Fibroblast of skin of left biceps (primary cell): ENCODE measurements at places on chromosomes 3 and 15.
A peak's percentile ranks its signal among the peaks of the same experiment; 100 is the strongest.

DNA sequence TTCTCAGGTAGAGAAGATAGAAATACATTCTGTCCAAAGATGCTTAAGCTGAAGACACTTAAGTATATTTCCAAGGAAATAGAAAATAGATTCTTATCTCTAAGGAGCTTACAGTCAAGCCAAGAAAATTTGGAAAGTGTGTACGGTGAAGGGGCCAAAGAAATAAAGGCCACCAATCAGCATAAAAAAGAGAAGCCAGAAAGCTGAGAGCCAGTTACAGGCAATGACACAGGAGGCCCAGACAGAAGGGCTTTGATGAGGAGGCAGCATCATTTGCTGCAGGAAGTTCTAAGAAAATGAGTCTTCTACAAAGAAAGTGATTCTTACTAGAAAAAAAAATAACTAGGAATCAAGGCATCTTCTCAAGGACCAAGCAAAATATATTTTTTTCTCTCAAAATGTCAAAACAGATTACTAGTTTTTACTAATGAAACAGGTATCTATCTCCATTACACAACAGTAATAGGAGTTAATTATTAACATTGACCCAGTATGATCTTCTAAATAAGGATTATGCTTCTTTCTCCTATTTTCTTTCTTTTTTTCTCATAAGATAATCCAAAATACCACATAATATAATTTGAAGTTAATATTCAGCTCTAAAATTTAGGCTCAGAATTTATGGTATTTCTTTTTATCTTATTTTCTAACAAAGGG, 82.1 kb upstream of the PHLDB2 start:
- no peak for DNase-seq

GRCh38 chr3:24538891-24539290, 44.2 kb upstream of the THRB start:
- no peak for DNase-seq

DNA sequence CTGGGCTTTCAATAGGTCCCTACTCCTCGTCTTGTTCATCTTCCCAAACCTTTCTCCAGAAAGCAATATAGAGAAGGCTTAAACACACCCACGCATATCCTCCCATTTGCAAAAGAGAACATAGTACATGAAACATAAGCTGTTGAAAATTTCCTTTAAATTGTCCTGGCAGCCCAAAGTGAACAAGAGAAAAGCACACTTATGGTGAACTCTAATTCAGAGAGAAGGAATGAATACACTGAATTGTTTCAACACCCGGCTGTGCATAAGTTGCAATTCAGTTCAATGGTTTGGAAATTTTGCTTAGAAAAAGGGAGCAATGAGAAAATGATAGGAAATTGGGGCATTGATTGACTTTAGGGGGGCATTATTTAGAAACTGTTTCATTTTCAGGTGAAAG, 202.6 kb downstream of the TIGIT start:
- DNase-seq = no peak

GRCh38 chr3:79245284-79246138, 522.3 kb downstream of the ROBO1 start:
- DNase-seq = no peak

DNA sequence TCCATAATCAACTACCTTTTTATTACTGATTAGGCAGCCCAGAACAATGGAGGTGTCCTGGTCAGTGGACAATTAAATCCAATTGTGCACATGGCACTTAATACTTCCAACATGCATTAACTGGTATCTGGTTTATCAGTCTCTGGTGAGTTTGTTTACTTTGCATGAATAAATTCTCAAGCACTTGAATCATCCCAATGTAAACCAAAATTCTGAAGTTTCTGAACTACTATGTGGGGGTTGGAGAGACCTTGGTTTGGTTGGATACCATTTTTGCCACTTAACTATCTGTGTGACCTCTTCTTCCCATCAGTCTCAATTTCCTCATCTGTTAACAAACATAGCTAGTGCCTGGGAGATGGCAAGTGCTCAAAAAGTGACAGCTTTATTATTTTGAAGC, 70.5 kb upstream of the MAP4 start:
- no peak for DNase-seq

DNA sequence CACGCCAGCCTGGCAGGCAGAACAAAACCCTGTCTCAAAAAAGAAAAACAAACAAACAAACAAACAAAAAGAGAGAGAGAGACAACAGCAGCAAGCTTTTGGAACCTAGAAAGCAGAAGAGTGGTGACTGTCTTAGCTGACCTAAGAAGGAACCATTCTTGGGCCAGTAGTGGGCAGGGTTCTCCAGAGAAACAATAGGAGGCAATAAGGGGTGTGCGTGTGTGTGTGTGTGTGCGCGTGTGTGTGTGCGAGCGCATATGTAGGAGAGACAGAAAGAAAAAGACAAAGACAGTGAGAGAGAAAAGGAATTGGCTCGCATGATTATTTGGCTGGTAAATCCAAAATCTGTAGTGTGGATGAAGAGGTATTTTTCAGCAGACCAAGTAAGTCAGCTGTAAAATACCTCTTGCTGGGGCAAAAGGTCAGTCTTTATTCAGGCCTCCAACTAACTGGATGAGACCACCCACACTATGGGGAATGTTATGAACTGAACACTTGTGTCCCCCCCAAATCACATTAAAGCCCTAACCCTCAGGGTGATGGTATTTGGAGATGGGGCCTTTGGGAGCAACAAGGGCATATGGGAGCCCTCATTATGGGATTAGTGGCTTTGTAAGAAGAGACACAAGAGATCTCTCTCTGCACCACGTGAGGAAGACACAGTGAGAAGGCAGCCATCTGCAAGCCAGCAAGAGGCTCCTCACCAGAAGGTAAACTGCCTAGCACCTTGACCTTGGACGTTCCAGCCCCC, 15.1 kb upstream of the BLM start:
- no peak for DNase-seq

DNA sequence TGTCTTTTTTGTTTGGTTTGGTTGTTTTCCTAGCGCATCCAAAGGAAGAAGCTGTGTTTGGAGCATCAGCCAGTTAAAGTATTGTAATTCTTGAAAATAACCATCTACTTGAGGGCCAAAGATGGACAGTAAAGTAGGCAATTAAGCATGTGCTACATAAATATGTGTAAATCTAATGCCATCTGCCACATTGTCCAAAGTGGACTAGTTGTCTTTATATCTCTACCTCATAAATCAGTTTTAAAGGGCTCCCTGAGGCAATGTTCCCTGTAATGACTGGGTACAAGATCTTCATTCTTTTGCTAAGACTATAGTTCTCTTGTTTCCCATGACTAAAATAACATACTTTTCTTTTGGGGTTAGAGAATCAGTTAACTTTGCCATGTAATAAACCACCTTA, 460.0 kb upstream of the RARB start:
- no peak for DNase-seq

GRCh38 chr3:149967086-149967685, 3.5 kb downstream of the PFN2 start:
- no peak for DNase-seq

- no peak for DNase-seq
Measured at GRCh38 chr15:42903388-42904324, 16.9 kb downstream of the TTBK2 start.

DNA sequence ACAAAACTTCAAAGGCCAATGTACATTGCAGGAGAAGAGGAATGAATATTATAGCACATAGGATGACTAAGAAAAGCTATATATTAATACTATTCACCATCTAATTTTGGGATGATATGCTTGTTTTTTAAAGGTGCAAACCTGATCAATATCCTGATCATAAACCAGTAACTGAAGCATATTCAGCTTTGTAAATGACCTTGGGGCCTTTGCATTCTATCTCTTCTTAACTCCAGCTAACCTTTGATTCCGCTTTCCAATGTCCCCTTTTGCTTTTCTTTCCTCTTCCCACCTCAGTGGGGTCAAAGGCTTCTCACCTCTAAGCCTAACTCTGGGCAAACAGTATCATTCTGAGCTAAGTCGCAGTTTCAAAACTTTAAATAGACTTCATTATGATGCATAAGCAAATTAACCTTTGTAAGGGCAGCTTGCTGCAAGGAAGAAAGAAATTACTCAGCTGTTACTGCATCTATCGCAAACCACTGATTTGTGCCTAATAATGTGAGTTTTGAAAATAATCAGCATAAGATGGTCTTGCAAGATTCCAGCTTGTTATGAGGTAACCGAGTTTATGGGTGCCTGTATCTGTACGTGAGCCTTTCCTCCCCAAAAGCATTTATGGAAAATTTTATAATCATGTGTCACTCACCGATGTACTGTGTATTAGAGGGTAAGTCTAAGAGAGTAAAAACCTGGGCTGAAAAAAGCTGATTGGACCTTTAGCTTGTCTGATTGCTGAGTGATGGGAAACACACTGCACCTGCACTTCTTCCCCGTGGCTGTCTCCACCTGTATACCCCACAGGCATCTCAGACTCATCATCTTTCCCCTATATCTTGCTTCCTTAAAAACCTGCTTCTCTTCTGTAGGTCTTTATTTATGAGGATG, 116.8 kb downstream of the TPRG1 start:
- no peak for DNase-seq

DNA sequence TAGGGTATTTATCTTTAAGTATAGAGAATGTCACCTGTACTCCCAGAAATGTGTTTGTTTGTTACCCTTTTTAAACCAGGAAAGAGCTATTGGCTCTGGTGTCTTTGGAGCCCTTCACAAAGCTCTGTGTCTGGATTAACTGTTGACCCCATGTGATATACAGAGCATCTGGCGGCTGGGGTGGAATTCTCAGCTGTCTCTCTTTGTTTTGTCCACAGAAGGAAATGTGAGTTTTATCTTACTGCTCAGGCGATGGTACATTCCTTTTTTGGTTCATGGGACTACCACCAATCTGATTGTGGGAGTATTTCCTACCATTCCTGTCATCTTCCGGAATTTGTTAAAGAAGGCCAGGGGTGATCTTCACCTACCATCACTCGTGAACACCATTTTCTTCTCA, 120.3 kb downstream of the AKAP13 start:
- DNase-seq = no peak

DNA sequence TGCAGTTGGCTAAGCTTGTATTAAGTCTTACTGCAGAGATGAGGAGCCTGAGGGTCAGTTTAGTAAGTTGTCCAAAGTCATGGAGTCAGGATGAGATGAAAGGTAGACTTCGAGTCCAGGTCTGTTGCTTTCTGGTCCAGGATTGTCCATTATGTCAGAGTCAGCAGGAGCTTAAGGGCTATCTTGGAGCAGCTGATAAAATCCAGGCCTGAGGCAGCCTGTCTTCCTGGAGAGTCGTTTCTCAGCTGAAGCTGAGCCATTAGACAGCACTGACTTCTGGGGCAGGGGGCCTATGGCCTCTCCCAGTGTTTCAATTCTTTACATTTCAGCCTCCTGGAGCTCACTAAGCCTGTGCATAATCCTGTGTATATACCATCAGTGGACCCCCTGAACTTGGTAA, 219.5 kb upstream of the GAP43 start:
- DNase-seq = no peak

DNA sequence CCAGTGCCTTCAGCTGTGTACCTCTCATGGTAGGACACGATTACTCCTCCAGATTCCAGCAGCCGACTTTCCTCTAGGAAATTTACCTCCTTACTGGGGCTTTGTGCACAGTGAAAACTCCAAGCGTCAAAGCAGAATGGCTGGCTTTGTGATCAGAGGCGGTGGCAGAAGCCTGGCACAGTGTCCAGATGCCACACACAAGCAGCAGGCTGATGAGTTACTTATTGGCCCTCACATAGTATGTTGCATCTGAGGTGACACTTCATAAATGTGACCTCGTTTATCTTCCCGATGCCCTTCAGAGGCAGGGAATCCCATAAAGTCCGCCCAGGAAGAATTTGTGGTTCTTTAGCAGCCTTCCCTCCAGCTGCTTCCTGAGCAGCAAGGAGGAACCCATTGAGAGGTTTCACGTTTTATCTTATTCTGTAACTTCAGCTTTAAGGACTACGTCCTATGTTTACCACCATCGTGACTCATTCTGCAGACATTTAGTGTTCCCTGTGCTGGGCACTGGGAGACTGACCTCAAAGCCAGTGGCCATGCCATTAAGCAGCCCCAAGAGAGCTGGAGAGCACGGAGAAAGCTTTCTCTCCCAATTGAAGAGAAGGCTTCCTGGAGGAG, 107.1 kb upstream of the C15orf61 start:
- DNase-seq = no peak

- DNase-seq = no peak
Measured at GRCh38 chr3:66255865-66256264, 35.1 kb downstream of the SLC25A26 start.

DNA sequence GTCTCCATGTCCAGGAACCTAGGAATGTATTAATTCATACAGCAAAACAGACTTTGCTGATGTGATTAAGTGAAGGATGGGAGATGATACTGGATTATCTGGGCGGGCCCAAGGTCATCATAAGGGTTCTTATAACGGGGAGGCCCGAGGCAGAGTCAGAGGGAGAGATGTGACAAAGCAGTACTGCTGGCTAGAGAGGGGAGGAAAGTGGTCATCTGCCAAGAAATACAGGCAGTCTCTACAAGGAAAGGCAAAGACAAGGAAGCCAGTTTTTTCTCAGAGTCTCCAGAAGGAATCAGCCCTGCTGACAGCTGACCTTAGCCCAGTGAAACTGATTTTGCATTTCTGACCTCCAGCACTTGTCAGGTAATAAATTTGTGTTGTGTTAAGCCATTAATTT, 66.2 kb upstream of the CORO2B start:
- DNase-seq = no peak

DNA sequence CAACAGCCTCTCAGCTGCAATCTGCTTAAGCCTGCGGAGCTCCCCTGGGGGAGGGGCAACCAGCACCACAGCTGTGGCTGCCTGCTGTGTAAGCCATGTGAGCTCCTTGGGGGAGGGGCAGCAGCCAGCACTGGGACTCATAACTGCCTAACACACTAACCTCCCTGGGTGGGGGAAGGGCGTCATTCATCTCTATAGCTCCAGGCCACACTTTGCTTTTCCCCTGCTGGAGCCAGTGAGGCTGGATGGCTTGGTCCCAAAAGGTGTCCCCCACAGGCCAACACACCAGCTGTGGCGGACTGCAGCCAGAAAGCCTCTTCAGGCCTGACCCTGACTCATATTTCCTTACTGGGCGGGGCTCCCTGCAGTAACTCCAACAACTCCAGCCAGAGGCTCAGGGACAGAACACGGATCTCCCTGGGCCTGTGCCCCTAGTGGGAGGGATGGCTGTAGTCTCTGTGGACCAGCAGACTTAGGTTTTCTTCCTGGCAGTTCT, 129.8 kb downstream of the PPM1L start:
- peak; percentile 32 for DNase-seq

- no peak for DNase-seq
Measured at GRCh38 chr3:71051893-71052687, 531.4 kb downstream of the FOXP1 start.

- DNase-seq = no peak
Measured at GRCh38 chr3:21645121-21645897, 105.7 kb downstream of the ZNF385D start.

- no peak for DNase-seq
Measured at GRCh38 chr3:124600765-124601164, 129.5 kb upstream of the UMPS start.
